ENCODE measurements at places on chromosomes 3 and 15.

- no peak for DNase-seq
Measured at GRCh38 chr3:30518872-30519271, 87.5 kb upstream of the TGFBR2 start.

- DNase-seq = no peak
Measured at GRCh38 chr3:17686613-17687012, 55.8 kb downstream of the TBC1D5 start.

DNA sequence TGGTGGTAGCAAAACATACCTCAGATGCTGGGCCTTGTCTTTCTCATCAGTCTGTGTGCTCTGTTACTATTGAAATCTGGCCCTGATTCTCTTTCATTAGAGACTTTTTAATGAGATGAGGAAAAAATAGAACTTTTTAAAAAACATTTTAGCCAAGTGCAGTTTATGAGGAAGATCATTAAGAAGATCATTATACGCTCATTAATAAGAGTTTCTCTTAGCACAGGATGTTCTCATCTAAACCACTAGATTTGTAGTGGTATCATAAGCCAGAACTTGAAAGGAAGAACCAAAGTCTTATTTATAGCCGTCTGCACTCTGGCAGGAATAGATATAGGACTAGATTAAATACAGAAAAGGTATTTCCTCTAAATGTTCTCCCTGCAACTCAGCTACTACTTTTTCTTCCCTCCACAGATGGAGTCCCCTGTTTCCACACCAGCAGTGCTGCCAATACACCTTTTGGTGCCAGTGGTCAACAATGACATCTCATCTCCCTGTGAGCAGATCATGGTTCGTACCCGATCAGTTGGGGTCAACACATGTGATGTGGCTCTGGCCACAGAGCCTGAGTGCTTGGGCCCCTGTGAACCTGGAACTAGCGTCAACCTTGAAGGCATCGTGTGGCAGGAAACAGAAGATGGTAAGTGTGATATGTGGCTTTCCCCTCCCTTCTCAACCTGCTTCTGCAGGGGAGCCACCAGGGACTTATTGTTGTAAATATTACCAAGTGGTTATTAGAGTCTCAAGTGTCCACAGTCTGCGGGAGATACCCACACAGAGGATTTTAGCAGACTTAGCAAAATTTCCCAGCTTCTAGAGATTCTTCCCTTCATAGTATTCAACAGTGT, 152.8 kb downstream of the RBPMS2 start:
- DNase-seq = no peak

DNA sequence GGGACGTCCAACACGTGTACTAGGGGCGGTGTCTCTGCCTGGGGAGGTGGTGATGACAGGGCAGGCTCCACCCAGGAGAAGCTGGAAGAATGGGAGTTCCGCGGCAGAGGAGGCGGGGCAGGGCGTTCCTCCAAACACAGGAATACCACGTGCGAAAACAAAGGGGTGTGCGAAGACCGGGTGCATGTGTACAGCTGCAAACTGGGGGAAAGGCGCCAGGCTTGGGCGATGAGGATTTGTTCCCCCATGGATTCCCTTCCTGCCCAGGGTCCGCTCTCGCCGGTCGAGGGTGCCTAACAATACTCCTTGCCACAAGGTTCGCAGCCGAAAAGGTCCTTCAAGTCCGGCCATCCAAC, 500 bp upstream of the ZSCAN2 start:
- DNase-seq = peak; percentile 89

DNA sequence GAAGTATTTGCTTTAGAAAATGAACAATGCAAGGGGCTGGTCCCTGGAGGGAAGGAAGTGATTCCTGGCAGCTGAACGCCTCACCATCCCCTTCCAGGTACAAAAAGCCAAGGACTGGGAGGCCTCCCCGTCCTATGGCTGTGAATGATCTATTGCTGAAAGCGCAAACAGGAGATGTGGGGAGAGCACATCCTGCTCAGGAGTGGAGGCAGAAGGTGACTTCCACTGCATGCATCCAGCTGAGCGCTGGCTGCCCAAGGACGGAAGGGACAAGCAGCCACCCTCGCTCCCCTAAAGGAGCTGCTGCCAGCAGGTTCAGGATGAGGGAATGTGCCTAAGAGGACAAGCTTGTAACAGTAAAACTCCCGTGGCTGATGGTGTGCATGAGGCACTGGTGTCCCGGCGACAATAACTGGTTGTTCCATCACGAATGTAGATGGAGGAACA, 41.4 kb downstream of the ABTB1 start:
- no peak for DNase-seq

DNA sequence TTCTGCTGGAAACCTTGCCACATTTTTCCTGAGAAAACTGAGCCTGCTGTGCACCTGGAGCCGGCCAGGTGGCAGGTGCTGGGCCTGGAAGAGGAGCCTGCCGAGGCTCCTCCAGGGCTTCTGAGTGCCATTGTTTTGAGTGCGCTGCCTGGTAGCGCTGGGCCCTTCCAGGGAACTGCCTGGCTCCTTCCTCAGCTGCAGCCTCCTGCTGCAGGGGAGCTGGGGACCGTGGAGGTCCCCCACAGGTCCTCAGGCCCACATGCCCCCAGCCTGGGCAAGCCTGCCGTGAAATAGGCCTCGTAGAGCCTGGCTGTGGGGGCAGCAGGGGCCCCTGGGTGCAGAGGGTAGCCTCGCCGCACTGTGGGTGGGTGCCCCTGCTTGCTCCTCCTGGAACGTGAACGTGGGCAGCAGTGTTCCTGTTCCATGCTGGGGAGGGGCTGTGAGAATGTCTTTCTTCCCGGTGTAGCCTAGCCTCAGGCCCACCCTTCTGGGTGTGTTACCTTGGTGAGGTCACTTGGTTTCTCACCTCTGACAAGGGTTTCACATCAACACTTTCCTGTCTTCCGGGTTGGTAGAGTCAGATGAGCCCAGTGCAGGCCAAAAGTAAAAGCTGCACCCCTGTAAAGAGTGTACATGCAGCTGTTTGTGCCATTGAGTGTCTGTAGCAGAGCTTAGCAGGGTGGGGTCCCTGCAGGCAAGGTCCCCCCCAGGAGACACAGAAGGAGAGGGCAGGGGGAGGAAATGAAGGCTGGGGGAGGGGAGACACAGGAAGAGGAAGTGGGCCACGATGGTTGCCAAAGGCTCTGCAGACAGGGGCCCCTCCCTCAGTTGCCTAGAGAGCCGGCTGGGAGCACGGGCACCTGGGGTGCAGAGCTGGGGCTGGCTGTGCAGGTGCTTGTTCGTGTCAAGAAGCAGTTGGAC, 34.5 kb downstream of the KLF13 start:
- no peak for DNase-seq

- peak; percentile 22 for DNase-seq
Measured at GRCh38 chr3:161372321-161373260, 1.3 kb upstream of the SPTSSB start.

- peak; percentile 38 for DNase-seq
Measured at GRCh38 chr3:152400887-152401286, 132.2 kb downstream of the MBNL1 start.

DNA sequence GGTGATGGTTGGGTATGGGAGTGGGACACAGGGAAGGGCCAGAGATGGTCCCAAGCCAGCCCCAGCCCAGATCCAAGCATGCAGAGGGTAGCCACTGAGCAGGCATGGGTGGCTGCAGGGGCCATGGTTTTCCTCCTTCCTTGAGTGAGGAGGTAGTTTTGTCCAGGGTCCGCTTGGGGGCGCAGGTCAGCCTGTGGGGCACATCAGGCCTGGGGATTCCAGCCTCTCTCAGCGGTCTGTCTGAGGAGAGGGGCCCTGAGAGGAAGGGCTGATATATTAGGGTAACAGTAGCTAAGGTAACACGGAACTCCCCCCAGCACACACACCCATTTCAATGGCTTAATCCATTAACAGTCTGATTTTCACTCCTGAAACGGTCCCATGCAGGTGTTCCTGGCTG, 22.7 kb upstream of the LCTL start:
- no peak for DNase-seq

- DNase-seq = no peak
Measured at GRCh38 chr3:140135461-140135860, 200.5 kb downstream of the CLSTN2 start.

DNA sequence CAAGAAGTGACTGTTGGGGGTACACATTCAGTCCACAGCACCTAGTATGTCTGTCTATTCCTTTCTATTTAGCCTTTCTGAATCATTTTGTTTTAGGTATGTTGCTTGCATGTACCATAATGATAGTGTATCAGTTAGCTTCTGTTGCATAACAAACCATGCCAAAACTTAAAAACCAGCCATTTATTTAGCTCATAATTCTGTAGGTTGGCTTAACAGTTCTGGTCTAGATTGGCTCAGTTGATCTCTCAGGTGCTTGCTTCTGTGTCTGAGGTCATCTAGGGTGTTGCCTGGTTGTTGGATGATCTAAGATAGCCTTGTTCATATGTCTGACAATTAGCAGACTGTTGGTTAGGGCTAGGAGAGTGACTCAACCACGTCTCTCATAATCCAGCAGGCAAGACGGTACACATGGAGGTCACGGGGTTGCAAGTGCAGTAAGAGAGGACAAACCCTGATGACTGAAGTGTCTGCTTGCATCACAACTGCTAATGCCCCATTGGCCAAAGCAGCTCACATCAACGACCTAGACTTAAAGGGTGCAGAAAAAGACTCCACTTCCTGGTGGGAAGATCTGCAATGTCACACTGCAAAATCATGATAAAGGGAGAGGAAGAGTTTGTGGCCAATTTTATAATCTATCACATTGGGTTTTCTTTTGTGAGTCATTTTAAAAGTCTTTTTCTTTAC, 6.8 kb upstream of the PDCD6IP start:
- DNase-seq = no peak

DNA sequence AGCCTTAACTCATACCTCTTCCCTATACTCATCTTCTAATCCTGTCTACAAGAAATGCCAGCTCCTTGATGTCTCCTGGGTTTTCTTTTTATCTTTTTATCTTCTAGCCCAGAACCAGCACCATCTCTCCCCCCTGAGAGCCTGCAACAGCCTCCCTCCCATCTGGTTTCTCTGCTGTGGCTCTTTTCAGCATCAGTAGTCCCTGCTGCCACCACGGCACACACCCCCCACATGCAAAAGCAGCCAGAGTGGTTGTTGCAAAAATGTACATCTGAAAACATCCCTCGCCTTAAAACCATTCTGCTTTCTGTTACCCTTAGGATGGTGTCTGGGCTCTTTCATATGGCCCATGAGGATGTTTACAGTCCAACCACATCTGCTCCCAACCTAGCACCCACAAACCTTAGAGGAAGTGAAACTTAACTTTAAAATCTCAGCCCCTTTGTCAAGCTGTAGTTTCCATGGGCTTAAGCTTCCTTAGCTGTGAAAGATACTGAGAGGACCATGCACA, 775 bp downstream of the TTC21A start:
- no peak for DNase-seq

DNA sequence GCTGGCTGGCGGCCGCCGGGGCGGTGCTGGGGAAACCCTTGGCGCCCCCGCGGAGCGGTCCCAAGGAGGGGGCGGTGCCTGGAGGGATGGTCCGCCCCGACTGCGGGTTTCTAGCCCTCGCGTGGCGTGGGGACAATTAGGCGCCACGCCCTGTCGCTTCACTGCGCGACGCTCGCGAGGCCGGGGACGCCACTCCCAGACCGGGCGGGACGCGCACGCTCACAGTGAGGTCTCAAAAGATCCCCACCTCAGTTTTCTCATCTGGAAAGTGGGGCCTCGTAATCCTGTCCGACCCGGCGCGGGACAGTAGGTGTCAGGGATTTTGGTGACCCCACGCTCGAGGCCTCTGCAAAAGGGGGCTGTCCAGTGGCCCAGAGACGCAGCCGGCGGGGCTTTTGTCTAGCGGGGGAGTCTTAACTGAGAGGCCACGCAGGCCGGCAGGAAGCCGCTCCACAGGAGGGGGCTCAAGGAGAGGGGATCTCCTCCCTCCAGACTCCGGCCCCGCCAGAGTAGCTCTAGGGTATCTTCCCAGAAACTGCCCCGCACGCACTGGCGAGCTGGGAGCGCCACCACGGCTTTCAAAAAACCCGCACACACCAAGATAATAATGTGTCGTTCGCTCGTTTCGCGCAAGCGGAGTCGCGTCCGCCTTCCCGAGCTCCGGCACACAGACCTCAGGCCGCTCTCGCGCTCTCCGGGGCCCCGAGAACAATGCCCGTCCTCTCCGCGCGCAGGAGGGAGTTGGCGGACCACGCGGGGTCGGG, 710 bp upstream of the CLK3 start:
- peak; percentile 76 for DNase-seq

- no peak for DNase-seq
Measured at GRCh38 chr3:158552124-158552523, 18.9 kb upstream of the MLF1 start.

DNA sequence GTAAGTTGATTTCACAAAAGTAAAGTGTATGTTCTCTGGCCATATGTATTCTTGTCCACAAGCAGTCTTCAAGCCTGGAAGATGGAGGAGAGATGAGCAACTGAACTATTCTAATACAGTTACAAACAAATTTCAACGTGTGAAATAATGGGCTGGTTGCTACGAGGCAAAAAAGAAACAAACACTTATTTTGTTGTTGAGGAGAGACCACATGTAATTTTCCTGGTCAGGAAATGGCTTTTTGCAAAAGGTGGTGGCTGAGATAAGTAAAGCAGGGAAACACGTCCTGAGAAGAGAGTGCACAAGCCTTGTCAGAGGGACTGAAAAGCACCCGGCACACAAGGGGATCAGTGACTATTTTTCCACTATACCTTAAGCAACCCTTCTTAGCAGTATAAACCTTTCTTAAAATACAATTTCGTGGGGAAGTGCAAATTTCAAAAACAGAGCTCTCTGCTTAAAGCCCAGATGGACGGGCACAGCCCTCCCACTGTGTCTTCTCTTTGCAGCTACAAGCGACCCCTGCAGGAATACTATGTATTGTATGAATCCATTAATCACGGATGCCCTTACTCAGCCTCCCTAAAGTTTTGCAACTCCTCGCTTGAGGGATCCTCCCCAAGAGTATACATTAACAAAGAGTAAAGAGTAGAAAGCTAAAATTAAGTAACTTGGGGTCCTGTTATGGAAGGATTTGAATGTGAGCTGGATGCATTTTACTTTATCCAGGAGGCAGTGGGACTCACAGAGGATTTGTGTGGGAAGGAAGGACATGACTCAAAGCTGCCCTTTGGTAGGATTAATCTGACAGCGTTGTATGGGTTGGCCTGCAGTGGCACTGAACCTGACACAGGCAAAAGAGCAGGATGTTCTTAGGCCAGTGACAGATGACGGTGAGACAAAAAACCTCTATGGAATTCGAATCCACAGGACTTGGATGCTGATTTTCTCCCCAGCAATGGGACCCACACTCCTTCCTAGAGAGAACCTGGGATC, 253.7 kb downstream of the IL5RA start:
- no peak for DNase-seq

DNA sequence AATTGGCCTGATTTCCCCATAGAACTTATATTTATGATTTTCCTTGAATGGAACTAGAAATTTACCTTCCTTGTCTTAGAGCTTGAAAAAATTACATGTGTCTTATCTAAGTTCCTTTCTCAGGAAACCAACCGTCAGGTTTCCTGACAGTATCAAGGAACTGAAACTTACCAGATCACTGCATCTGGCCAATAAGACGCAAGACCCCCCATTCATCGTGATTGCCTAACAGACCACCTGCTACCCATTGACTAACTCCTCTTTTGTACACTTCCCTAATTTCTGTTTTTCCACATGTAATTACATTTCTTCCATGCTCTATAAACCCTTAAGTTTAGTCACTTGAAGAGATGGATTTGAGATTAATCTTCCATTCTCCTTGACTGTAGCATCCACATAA, 517.2 kb upstream of the CBLB start:
- DNase-seq = no peak
